ENCODE measurements at places on chromosomes 3 and 15.

GRCh38 chr3:134543113-134543512 is 57.3 kb downstream of the CEP63 start:
- H3K27me3 ChIP-seq: no peaks in the 10 kb centered on the region
- peaks cover 14% of the 10 kb centered on the region for H3K36me3 ChIP-seq
- no peak for DNase-seq
- no peak overlapping the region for H3K27ac ChIP-seq
- peaks cover 2% of the 10 kb centered on the region for H3K4me1 ChIP-seq

GRCh38 chr3:72369681-72370080 is 478.6 kb downstream of the SHQ1 start:
- H3K27ac ChIP-seq: no peak overlapping the region
- H3K4me1 ChIP-seq: peaks cover 6% of the 10 kb centered on the region
- no peaks in the 10 kb centered on the region for H3K27me3 ChIP-seq
- H3K4me3 ChIP-seq: no peak overlapping the region
- no peak for DNase-seq

GRCh38 chr3:126257174-126257573 is 76.8 kb upstream of the ALDH1L1 start:
- H3K4me3 ChIP-seq: no peak overlapping the region
- no peaks in the 10 kb centered on the region for H3K27me3 ChIP-seq
- H3K36me3 ChIP-seq: no peaks in the 10 kb centered on the region
- no peak overlapping the region for H3K27ac ChIP-seq

- no peak overlapping the region for H3K27ac ChIP-seq
- no peak for DNase-seq
- peaks cover 7% of the 10 kb centered on the region for H3K4me1 ChIP-seq
- no peaks in the 10 kb centered on the region for H3K27me3 ChIP-seq
These were observed 50.3 kb upstream of the SEC13 start for GRCh38 chr3:10371167-10371566.

GRCh38 chr3:188408831-188409230 is 254.9 kb downstream of the LPP start:
- H3K4me3 ChIP-seq: no peak overlapping the region
- no peak for DNase-seq
- H3K36me3 ChIP-seq: peaks cover 8% of the 10 kb centered on the region
- H3K27ac ChIP-seq: no peak overlapping the region
- H3K4me1 ChIP-seq: no peaks in the 10 kb centered on the region
- H3K27me3 ChIP-seq: no peaks in the 10 kb centered on the region

DNA sequence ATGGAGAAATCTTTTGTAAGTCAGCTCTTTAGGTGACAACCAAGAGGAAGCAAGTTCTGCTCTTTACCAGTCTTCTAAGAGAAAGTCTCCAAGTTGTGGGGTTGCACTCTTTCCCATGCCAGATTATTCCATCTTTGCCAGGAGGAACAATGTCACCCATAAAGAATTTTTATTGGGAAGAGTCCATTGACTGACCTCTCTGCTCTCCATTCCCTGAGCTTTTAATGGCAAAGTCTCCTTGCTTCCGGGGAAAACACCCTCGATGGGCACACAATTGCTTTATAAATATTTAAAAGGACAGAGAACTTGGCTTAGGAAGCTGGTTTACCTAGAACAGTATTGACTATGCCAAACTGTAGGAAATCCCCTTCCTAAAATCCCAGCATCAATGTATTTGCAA is 19.9 kb upstream of the UBE2E1 start:
- H3K4me3 ChIP-seq: no peak overlapping the region
- H3K27me3 ChIP-seq: no peaks in the 10 kb centered on the region
- DNase-seq: no peak
- H3K36me3 ChIP-seq: no peaks in the 10 kb centered on the region
- H3K4me1 ChIP-seq: no peaks in the 10 kb centered on the region
- no peak overlapping the region for H3K27ac ChIP-seq

GRCh38 chr3:149443545-149443912 is 31.0 kb upstream of the TM4SF4 start:
- H3K36me3 ChIP-seq: no peaks in the 10 kb centered on the region
- H3K27ac ChIP-seq: no peak overlapping the region
- no peak overlapping the region for H3K4me3 ChIP-seq
- no peaks in the 10 kb centered on the region for H3K27me3 ChIP-seq

DNA sequence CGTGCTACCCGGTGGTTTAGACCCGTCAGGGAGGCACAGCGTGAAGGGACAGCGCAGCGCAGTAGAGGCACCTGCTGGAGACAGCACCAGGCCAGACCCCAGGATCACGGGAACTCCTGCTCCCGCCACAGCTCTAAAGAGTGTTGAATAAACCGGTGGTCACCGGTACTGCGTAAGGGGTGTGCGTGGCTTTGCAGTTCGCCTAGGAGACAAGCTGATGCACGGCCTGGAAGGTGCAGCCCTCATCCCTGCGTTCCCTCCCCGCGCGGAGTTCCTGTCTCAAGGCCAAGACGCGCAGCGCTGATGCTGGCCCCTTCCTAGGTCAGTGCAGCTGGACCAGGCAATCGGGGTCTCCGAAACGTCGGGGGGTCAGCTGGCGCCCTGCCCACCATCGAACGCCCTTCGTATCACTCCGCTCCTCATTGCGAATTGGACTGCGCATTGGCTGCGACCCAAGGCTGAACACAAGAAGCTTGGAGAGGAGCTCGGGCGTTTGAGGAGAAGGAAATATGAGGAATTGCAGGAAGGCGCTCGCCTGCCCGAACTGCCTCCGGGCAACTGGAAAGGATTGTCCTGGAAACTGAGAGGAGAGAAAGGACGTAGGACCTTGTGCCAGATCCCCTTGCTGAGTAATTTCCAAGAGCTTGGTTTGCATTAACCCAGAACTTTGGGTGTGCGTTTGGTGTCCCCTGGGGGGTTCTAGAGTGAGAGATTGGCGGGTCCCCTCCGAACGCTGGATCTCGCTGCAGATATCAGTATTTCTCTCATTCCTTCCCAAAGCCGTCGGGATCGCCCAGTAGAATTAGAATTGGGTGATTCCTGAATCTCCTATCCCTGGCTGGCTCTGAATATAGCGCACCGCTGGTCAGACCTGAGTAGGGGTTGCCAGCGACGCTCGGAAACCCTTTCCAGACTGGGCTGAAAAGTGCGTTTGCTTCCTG is 2.3 kb upstream of the SOX14 start:
- no peak overlapping the region for H3K4me3 ChIP-seq
- DNase-seq: no peak
- no peaks in the 10 kb centered on the region for H3K4me1 ChIP-seq
- peaks cover 15% of the 10 kb centered on the region for H3K27me3 ChIP-seq
- H3K36me3 ChIP-seq: no peaks in the 10 kb centered on the region

- no peak for DNase-seq
- no peaks in the 10 kb centered on the region for H3K4me1 ChIP-seq
- H3K27me3 ChIP-seq: no peaks in the 10 kb centered on the region
- H3K36me3 ChIP-seq: no peaks in the 10 kb centered on the region
- H3K27ac ChIP-seq: no peak overlapping the region
These were observed 254.5 kb downstream of the FAM43A start for GRCh38 chr3:194939949-194940770.

- no peaks in the 10 kb centered on the region for H3K36me3 ChIP-seq
- DNase-seq: no peak
- no peak overlapping the region for H3K27ac ChIP-seq
- H3K4me3 ChIP-seq: no peak overlapping the region
- H3K4me1 ChIP-seq: no peaks in the 10 kb centered on the region
- no peaks in the 10 kb centered on the region for H3K27me3 ChIP-seq
These were observed 69.3 kb downstream of the FOXB1 start for GRCh38 chr15:60073466-60073840.

DNA sequence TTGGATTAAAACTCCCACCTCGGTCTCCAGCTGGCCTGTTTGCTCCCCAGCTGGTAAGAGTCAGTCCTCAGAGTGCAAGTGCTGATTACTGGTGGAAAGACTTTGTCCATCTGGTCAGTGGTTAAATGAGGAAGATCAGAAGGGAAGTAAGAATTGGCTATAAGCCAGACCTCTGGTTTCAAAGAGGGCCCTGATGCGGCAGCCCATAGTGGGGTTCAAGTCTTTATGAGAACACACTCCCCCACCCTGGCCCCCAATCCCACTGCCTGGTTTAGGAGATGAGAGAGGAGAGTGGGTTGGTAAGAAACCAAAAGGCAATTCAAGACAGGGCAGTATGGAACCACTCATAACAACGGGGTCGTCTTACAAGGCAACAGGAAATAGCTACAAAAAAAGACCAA is 65.0 kb downstream of the FRMD4B start:
- H3K27me3 ChIP-seq: no peaks in the 10 kb centered on the region
- H3K36me3 ChIP-seq: no peaks in the 10 kb centered on the region
- no peak overlapping the region for H3K27ac ChIP-seq
- no peaks in the 10 kb centered on the region for H3K4me1 ChIP-seq
- DNase-seq: no peak

DNA sequence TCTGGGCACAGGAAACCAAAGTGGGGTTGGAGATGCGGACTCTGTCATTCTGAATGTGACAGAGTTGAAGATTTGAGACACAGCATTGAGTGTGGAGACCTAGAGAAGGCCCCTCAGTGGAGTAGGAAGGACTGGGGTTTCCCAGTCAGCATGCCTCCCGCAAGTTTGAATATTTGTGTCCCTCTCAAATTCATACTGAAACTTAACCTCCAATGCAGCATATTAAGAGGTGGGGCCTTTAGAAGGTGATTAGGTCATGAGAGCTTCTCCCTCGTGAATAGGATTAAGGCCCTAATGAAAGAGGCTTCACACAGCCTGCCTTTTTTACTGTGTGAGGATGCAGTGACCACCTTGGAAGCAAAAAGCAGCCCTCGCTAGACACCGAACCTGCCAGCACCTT is 8.0 kb downstream of the HDDC3 start:
- H3K27ac ChIP-seq: no peak overlapping the region
- no peaks in the 10 kb centered on the region for H3K4me1 ChIP-seq
- H3K27me3 ChIP-seq: no peaks in the 10 kb centered on the region
- no peak overlapping the region for H3K4me3 ChIP-seq
- DNase-seq: no peak

GRCh38 chr15:40183636-40184463 is 23.0 kb downstream of the BUB1B start:
- DNase-seq: no peak
- peaks cover 7% of the 10 kb centered on the region for H3K4me1 ChIP-seq
- H3K36me3 ChIP-seq: no peaks in the 10 kb centered on the region
- no peak overlapping the region for H3K4me3 ChIP-seq
- no peaks in the 10 kb centered on the region for H3K27me3 ChIP-seq
- no peak overlapping the region for H3K27ac ChIP-seq

GRCh38 chr3:9204253-9204992 is 45.0 kb downstream of the SRGAP3 start:
- H3K27ac ChIP-seq: no peak overlapping the region
- H3K27me3 ChIP-seq: no peaks in the 10 kb centered on the region
- no peak for DNase-seq
- no peak overlapping the region for H3K4me3 ChIP-seq
- H3K4me1 ChIP-seq: no peaks in the 10 kb centered on the region
- H3K36me3 ChIP-seq: no peaks in the 10 kb centered on the region

DNA sequence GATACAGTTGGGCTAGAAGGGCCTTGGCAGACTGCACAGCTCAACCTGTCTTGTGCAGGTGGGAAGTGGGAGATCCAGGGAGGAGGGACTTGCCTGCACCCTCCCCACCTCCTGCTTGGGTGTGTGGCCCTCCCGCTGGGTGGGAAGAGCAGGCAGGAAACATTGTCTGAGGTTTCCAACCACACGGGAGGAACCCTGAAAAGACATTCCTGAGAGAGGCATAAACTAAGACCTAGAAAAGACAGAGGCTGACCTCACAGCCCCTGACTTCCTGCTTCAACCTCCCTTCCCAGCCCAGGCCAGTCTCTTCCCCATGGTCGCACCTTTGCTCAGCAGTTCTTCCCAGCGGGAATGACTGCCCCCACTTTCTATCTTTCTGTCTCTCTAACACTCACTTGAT is 46.3 kb upstream of the INSYN1 start:
- no peak overlapping the region for H3K27ac ChIP-seq
- H3K27me3 ChIP-seq: no peaks in the 10 kb centered on the region
- no peak for DNase-seq
- no peaks in the 10 kb centered on the region for H3K4me1 ChIP-seq
- H3K36me3 ChIP-seq: no peaks in the 10 kb centered on the region
- no peak overlapping the region for H3K4me3 ChIP-seq

- H3K4me1 ChIP-seq: no peaks in the 10 kb centered on the region
- H3K4me3 ChIP-seq: no peak overlapping the region
- H3K27ac ChIP-seq: no peak overlapping the region
- H3K27me3 ChIP-seq: no peaks in the 10 kb centered on the region
These were observed 132.2 kb downstream of the SRGAP3 start for GRCh38 chr3:9117220-9117619.

DNA sequence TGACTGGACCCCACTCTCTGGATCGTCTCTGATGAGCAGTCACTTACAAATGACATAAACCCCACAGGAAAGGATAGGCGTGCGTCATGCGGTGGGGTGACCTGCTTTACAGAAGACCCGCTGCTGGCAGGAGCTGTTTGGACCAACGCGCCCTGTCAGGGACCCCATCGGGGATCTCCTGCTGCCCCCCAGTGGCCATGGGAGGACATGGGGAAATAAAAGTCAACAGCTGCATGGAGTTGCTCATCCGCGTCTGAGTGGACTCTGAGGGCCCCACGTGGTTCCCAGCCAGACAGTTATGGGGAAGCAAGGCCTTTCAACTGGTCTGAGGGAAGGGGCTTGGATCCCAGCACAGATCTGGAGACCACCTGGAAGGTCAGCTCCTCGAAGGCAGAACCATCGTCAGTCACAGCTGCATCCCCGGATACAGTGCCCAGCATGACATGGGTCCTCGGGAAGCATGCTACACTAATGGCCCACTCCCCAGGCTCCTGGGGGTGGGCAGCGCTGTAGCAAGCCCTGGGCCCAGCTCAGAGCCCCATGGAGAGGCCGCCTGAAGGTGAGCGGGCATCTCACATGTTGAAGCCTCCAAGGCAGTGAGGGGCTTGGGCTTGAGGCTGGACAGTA is 32.1 kb downstream of the PTH1R start:
- no peak overlapping the region for H3K4me3 ChIP-seq
- DNase-seq: peak; percentile 58
- no peaks in the 10 kb centered on the region for H3K36me3 ChIP-seq
- peaks cover 13% of the 10 kb centered on the region for H3K4me1 ChIP-seq
- no peak overlapping the region for H3K27ac ChIP-seq

GRCh38 chr3:31035681-31036080 is 141.2 kb upstream of the GADL1 start:
- DNase-seq: no peak
- no peaks in the 10 kb centered on the region for H3K27me3 ChIP-seq
- no peak overlapping the region for H3K4me3 ChIP-seq
- H3K27ac ChIP-seq: no peak overlapping the region
- H3K4me1 ChIP-seq: no peaks in the 10 kb centered on the region
- H3K36me3 ChIP-seq: no peaks in the 10 kb centered on the region

- no peak overlapping the region for H3K4me3 ChIP-seq
- H3K36me3 ChIP-seq: peaks cover 36% of the 10 kb centered on the region
These were observed 55.5 kb downstream of the ST6GAL1 start for GRCh38 chr3:186985661-186986364.

- no peak overlapping the region for H3K27ac ChIP-seq
- H3K4me1 ChIP-seq: no peaks in the 10 kb centered on the region
- no peaks in the 10 kb centered on the region for H3K36me3 ChIP-seq
- no peak overlapping the region for H3K4me3 ChIP-seq
- DNase-seq: no peak
These were observed 279.4 kb upstream of the TLE3 start for GRCh38 chr15:70376929-70377691.

DNA sequence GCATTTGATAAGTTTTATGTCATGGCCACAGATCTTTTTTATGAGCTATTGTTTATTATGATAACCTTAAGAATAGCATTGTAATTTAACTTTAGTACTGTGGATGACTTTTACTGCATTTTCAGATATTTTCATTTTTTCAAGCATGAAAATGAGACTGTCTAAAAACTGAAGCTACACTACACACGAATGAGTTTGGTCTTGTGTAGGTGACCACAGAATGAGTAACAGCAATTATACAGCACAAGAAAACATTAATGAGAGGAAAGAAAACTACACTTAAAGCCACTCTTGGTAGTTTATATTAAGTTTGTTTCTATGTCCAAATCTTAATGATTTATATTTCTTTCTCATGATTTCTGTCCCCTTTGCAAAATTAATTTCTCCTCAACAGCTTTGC is 809.2 kb downstream of the NAALADL2 start:
- no peak overlapping the region for H3K27ac ChIP-seq
- no peaks in the 10 kb centered on the region for H3K4me1 ChIP-seq
- H3K4me3 ChIP-seq: no peak overlapping the region
